ENCODE measurements at places on chromosomes 3 and 15.

- DNase-seq = no peak
Measured at GRCh38 chr3:183984749-183985729, 32.6 kb downstream of the ABCC5 start.

- DNase-seq = no peak
Measured at GRCh38 chr15:46120713-46121112, 485.9 kb downstream of the SQOR start.

DNA sequence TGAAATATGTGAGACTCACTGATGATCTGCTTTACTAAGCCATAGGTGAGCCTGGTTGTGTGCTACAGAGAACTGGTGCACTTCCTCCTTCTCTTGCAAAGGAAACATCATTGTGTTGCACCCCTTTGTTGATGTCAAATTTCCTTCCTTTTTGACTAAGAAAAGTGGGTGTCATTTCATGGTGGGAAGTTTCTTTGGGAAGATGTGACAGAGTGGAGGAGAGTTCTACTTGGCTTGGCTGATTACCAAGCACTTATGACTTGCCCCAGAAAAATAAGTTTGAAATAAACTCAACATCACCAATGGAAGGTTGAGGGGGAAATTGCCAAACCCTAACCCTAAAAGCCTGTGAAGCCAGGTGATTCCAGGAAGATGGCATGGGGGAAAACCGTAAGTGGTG lies 53.5 kb upstream of the KIF23 start:
- DNase-seq = no peak

DNA sequence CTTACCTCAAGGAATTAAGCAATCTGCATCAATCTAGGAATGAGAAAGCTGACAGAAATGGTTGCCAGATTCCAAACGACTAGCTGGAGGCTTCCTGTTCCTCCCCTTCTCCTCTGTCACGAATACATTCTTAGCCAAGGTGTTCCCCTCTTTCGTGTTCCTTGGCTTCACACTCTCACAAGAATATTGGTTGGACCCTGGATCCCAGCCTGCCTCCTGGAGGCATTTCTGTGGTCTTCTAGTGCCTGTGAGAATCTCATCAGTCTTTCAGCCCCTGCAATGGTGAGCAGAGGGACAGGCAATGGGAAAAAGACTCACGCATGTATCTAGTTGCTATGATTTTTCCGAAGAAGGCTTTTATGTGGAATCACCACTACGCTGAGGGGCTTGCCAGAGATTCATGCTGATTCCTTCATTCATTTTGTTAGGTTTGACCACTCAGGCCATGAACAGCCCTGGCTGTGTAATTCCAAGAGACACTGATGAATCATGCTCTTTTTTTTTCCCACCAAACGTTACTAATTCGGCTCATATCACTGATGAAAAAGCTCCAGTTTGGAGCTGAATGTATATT lies 1.6 kb upstream of the P3H2 start:
- no peak for DNase-seq

- no peak for DNase-seq
Measured at GRCh38 chr3:129673897-129674797, 67.7 kb upstream of the PLXND1 start.

DNA sequence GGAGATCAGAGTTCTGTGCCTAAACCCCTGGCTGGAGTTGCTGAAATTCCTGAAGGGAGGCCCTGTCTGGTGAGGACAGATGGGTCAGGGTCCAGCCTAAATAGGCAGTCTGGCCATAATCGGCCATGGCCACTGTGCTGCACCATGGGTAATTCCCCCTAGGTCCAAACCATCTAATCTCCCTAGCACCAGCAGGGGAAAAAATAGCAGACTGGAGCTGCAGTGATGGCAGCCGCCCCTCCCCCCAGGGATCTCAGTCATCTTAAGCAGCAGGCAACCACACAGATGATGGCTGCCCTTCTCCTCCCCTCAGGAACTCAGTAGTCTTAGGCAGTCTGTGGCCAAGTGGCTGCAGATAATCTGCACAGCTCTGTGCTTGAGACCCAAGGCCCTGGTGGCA lies 68.4 kb upstream of the CD96 start:
- DNase-seq = no peak

DNA sequence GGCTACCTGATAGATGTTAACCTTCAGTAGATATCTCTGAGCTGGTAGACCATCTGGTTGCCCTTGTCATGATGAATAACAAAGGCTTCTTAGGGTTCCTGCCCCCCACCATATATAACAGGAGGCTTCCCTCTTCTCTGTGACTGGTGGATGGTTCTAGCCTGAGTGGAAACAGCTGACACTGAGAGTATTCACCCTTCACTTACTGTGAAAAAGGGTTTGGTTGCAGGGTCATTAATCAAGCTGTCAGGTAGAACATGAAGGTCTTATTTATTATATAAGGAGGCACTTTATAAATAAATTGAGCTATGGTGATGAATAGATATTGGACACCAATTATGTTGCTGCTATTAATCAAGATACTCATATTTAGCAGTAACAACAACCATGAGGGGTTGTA lies 58.6 kb downstream of the CACNA2D3 start:
- no peak for DNase-seq

GRCh38 chr3:151384741-151385174 lies at the start of gene P2RY12:
P2RY12 (minus strand) TSS chr3:151384753; CDS start chr3:151338845, 45,908 bp downstream.
- DNase-seq = no peak

DNA sequence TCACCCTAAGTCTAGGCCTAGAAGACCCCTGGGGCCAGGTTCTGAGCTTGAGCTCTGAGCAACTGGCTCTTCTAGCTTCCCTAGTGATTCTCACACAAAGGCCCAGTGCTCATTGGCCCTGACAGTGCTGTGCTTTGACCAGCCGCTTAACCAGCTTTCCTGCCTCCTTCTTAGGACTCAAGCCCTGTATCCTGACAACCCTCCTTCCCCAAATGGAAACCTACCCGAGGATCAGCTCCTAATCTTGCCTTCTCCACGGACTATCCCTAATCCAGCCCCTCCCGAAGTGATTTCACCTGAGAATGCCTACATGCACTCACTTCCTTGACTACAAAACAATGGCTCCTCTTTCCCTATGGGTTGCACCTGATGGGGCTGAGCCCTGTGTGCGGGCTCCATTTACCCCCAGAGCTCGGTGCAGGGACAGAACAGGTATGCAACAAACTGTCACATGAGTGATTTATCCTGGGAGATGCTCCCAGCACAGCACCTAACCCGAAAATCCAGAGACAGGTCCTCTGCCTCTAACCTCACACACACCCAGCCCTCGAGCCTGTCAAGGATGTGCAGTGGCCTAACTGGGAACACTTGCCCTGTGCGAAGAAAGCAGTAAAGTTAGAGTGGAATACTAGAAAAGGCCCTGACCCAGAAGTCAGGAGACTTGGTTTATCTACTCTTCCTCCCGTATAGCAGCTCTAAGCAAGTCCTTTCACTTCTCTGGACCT lies 2.3 kb downstream of the MEGF11 start:
- no peak for DNase-seq

- DNase-seq = peak; percentile 31
Measured at GRCh38 chr3:132641837-132642538, 17.6 kb downstream of the ACAD11 start.

GRCh38 chr3:134852893-134853351 lies 57.9 kb downstream of the EPHB1 start:
- DNase-seq = no peak

DNA sequence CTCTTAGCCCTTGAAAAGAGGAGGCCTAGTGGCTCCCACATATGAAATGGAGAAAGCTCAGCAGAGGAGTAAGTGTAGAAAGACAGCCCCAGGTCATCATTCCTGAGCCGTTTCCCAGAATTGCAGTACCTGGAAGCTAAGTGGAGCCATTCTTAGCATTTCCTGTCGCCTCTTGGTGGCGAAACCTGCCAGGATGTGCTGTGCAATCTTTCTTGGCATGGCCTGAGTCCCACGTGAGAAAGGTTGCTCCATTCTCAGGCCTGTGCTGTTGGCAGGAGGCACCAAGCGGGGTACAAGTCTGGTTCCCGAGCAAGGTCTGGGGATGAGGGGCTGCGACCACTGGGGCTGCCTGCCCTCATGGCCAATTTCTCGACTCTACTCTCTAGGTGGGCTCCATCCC lies 207.2 kb upstream of the TPM1 start:
- no peak for DNase-seq

DNA sequence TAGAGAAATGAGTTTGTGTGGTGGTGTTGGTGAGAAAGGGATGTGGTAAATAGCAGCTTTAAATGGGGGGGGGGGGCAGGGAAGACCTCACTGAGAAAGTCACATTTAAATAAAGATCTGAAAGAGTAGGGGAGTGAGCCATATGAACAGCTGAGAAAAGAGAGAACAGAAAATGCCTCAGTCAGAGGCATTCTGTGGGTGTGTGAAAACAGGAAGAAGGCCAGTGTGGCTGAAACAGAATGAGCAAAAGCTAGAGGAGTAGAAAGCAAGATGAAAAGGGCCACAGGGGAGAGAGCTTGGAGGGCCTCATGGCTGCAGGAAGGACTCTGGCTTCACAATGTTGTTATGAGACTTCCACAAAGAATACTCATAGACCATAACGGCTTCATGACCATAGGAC lies 783.3 kb downstream of the ZPLD1 start:
- DNase-seq = no peak

- no peak for DNase-seq
Measured at GRCh38 chr3:136343446-136343845, 93.3 kb downstream of the PCCB start.

- no peak for DNase-seq
Measured at GRCh38 chr3:122754929-122755328, 38.7 kb downstream of the HSPBAP1 start.

GRCh38 chr15:98878862-98879261 lies 128.7 kb downstream of the PGPEP1L start:
- no peak for DNase-seq

DNA sequence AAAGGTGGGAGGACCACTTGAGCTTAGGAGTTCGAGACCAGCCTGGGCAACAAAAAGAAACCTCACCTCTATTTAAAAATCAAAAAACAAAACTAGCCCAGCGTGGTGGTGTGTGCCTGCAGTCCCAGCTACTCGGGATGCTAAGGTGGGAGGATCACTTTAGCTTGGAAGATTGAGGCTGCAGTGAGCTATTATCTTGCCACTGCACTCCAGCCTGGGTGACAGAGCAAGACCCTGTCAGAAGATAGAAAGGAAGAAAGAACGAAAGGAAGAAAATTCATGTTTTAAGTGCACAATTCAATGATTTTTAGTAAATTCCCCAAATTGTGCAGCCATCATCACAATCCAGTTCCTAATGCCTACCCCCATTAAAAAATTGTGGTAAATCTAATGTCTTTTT lies 7.8 kb downstream of the FSD2 start:
- DNase-seq = no peak

DNA sequence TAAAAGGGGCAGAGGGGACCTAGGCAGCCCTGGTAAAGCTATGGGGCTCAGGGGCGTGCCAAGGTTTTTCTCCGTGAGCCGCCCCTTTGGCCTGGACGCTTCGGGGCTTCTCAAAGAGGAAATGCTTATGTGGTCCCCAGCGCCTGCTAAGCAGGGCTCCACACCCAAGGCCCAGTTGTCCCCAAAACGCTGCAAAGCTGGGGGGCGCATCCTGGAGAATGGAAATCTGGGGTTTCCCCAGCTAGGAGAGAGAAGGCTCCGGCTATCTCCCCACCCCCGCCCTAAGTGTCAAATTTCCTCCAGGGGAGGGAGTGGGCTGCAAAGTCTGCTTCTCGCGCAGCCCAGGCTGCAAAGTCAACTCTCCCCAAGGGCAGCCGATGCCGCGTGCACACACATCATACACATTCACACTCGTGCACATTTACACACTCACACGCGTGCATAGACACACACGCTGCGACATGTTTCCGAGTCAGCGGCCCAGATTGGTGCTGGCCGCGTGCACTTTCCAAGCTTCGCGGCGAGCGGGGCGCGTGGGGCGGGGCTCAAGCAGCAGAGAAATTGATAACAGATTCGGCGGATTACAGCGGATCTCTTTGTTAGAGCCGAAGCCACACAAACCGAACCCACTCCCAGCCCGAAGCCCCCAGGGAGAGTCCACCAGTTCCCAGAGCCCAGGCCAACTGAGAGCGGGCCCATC lies 4.5 kb downstream of the WNT5A start:
- no peak for DNase-seq

- no peak for DNase-seq
Measured at GRCh38 chr3:179794355-179794754, 141.5 kb downstream of the USP13 start.

DNA sequence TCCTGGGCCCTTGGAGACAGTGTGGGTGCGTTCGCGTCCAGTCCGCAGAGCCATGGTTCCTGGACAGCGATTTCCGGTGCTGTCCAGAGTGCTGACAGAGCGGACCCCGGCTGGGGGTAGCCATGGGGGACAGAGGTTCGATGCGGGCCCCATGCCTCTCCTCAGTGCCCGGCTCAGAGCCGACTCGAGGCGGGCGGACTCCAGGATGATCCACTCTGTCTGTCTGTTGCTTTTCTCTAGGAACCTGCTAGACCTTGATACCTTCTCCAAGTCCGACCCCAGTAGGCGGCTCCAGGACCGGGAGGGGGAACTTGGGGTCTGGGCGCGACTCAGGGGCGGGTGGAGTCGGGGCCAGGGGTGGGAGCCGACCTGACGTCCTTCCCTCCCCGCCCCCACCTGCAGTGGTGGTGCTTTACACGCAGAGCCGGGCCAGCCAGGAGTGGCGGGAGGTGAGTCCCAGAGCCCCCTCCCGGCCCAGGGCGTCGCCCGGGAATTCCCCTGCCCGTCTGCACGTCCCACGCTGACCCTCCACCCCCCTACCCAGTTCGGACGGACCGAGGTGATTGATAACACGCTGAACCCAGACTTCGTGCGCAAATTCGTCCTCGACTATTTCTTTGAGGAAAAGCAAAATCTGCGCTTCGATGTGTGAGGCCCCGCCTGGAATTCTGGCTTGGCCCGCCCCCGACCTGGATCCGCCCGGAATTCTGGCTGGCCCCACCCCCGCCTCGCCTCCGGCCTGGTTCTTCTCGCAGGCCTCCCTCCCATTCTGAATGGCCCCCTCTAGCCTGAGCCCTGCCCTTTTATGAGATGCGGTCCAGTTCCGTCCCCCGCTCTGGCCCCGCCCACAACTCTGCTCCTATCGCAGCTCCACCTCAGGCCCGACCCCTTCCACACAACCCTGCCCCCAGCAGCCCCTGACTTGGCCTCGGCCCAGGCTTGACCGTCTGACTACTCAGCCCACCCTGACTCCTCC lies 1.0 kb downstream of the CPNE9 start:
- no peak for DNase-seq

GRCh38 chr3:9233101-9233500 lies 16.3 kb downstream of the SRGAP3 start:
- no peak for DNase-seq

GRCh38 chr3:43549626-43550290 lies 72.1 kb downstream of the ANO10 start:
- DNase-seq = no peak

- no peak for DNase-seq
Measured at GRCh38 chr15:43118286-43118685, 12.4 kb upstream of the UBR1 start.
